ENCODE measurements at places on chromosomes 2 and 18.

DNA sequence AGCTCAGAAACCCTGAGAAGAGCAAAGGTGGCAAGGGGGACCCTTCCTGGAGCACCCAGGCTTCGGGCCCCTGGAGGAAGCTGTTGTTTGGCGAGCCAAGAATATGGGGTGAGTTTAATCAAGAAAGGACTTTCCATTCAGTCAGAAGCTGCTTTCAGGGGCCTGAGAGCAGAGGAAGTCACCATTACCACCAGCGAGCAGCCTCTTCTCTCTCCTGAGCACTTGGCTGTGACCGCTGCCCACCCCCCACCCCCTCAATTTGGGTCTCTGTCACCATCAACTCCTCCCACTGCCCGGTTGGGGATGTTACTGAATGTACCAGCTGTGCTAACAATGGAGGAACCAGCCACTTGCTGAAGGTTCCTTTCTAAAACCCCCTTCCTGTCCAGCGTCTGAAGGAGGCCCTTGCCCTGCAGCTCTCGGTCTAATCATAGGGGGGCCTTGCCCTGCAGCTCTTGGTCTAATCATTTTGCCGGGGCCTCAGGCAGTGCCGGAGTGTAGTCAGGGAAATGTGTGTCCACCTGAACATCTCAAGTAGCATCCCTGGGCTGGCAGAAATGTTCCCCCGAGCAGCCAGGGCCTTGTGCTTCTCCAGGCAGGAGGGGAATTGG is 943 bp downstream of the INPP5D start:
- DNase-seq, result no peak

DNA sequence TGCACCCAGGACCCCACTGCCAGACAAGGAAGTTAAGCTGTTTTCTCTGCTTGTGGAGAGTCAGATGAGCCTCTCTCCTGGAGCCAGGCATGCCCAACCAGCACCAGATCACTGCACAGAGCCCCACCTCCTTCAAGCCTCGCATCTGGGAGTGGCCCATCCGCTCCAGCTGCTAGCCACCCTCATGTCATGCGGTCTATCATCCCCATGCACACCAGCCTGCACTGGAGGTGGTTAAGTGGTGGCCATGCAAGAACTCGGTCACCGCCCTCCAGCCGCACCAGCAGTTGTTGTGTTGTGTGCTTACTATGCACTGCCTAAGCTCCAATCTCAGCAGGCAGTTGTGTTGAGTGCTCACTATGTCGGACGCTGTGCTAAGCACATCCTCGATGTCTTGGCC is 177.9 kb upstream of the SLC14A2 start:
- DNase-seq, result no peak

- DNase-seq, result no peak
Observed at GRCh38 chr2:201859949-201860348, 53.6 kb downstream of the CDK15 start.

- DNase-seq, result no peak
Observed at GRCh38 chr2:41728788-41729338, 319.0 kb upstream of the PKDCC start.

DNA sequence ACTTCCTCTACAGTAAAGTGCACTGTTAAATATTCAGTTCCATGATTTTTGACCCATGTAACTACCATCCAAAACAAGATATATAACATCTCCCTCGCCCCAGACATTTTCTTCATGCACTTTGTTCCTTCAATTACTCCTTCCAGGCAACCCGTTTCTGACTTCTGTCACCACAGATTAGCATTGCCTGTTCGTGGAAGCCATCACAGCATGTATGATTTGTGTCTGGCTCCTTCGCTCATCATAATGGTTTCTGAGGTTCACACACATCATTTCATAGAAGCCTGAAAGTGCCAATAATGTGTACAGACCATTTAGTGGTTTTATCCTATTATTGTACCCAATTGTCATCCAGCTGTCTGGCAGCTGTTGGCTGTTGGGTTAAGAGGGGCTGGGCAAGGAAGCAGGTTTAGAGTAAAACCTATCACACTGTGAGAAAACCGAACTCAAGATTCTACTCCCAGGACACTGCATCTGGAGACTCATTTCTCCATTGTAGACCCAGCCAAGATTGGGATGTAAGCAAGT is 16.1 kb downstream of the ARHGAP28 start:
- no peak for DNase-seq

GRCh38 chr2:124542932-124543640 is 518.0 kb downstream of the CNTNAP5 start:
- no peak for DNase-seq

DNA sequence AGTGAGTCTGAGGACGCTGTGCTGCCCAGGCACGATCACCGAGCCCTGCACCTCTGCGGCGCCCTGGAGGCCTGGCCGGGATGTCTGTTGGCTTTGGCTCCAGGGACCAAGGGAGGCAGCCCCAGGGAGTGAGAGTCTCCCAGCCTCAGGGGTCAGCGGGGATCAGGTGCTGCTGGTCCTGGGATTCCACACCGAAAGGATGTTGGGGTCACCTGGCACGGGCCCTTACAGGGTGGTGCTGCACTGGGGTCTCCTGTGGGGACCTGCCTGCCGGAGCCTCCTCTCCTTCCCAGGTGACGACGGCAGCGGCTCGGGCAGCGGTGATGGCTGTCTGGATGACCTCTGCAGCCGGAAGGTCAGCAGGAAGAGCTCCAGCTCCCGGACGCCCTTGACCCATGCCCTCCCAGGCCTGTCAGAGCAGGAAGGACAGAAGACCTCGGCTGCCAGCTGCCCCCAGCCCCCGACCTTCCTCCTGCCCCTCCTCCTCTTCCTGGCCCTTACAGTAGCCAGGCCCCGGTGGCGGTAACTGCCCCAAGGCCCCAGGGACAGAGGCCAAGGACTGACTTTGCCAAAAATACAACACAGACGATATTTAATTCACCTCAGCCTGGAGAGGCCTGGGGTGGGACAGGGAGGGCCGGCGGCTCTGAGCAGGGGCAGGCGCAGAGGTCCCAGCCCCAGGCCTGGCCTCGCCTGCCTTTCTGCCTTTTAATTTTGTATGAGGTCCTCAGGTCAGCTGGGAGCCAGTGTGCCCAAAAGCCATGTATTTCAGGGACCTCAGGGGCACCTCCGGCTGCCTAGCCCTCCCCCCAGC is 30.5 kb downstream of the GPC1 start:
- DNase-seq, result no peak

- DNase-seq, result peak; percentile 60
Observed at GRCh38 chr2:70861777-70862625, 26.4 kb upstream of the CD207 start.

DNA sequence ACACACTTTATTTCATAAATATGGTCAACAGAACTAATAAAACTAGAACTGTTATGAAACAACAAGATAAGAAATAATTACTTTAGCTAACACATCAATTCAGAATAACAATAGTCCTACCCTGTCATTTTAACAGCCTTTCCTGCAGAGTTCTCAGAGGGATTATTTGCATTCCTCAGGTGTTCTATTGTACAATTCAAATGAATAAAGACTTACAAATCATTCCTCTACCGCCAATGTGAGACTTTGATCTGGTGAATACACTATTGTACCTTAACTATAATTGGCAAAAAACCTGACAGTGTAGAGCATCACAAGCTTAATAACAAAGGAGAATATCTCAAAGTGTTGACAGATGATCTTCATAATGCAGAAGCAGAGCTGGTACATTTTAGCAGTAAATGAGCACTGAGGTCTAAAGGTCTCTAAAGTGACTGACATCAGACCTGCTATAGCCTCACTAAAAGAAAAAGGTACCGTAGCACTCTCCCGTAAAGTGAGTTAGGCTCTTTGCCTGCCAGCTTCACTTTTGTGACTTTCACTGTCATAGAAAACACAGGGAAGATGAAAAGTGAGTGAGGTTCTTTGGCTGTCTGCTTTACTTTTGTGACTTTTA is 118.8 kb upstream of the SP3 start:
- no peak for DNase-seq

GRCh38 chr2:137208431-137208891 is 443.1 kb downstream of the THSD7B start:
- DNase-seq, result no peak

- no peak for DNase-seq
Observed at GRCh38 chr2:45382744-45383143, 228.3 kb downstream of the SRBD1 start.
